ENCODE measurements at places on chromosomes 7 and 10. TPM values are rescaled to one million over a fixed set of nuclear protein-coding genes. Genes with fewer than 3 reads are reported as not detected.

DNA sequence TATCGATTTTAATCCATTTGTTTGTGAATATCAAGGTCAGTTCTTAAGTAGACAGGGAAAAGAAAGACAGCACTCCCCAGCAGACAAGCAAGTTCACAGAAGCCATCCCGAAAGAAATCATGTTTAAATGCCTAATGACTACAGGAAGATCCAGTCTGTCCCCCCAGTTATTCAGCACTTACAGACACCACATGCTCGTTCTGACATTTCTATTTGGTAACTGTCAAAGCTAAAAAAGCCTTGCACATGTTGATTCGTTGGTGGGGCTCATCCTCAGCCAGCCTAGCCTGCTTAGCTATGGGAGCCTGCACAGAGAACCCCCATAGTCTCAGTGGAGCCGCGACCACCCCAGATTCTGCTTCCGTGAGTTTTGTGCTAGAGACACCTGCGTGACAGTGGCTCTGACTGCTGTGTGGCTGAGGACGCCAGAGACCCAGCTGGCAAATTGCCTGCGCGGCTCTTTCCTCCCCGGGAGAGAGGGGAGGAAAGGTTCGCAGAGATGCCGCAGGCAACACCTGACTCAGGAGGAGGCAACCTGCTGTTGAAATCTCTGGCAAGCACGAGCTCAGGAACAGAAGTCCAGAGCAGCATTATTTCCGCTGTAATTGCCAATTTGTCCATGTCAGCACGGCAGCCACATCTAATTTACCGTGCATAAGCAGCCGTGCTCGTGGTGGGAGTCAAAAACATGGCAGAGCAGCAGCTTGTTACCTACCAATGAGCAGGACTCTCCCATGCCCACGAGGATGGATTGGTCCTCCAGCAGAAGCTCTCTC is 194.2 kb downstream of the GPAM start:
- no peak for DNase-seq

GRCh38 chr10:77180794-77181193 is 456.8 kb downstream of the KCNMA1 start:
- DNase-seq: no peak

Gene PALD1
- 0.08 TPM for total RNA-seq

GRCh38 chr7:14896461-14896860 is 6.1 kb downstream of the DGKB start:
- no peak for DNase-seq

DNA sequence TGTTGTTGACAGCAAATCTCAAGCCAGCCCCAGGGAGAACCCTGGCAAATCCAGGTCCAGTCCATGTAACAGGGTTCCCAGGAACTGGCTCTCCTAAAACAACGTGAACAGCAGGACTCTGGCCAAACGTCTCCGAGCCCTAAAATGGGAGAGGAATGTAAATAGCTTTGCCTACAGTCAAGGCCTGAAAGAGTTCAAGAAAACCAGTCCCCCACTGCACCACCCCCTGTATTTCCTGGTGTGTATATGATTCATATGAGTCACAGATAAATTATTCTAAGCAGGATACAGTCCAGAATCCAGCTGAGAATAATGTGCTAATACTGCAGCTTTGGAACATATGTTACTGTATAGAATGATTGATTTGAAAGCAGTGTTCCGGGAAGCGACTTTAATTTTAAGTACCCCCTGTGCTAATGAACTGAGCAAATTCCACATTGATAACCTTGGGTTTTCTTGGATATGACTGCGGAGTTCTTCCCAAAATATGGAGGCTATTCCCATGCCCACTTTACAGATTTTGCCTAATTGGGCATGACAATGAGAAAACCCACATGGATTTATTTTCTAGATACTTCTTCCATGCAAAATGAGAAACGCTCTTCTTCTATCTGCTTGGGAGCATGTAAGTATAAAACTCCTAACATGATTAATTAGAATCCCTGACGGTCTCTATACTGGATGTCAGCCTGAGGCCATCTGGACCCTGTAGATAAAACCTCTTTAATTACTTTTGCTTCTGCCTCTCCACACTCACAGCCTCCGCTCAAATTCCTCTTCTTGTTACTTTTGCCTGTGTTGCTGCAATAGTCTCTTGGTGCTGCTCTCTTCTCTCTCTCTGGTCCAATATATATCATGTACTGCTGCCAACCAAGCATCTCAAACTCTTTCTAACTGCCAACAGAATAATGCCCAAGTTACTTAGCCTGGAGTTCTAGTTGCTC is 50.2 kb downstream of the LAMB4 start:
- DNase-seq: no peak

Gene GPR85
- total RNA-seq: not detected

Gene CRTAC1
- not detected for total RNA-seq

DNA sequence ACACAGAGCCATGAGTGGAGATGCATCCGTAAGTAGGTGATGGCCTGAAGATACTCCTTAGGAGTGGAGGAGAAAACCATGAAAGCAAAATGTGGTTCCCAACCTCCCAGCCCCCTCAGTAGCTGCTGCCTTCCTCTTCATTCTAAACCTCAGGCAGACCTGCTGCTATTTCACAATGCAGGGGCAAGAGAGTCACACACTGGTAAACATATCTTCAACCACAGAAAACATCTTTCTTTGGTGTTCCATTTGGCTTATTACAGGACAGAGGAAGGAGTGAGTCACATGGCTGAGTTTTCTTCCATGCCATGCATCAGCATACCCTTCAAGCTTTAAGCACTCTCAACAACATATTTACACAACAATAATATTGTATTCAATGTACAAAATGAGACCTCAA is 342.1 kb downstream of the BMPER start:
- DNase-seq: no peak

DNA sequence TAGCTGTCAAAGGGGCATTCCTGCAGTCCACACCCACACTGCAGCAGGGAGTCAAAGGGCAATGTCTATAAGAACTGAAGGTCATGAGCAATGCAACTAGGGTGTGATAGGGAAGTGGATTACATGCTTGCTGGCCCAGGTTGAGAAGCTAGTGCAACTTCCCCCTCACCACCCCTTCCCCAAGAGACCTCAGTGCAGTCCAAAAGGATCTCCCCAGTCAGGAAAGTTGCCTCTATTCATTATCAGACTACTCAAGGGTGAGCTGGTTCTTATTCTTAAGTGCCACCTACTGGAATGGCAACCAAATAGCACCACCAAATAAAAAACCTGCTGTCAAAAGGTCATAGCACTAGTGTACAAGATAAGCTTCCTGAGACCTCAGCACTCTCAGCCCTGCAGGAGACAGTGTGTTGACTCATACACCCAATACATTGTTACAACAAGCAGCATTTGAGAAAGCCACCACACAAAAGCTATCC is 28.2 kb downstream of the MTERF1 start:
- DNase-seq: no peak

Gene ANKRD26
- 8.9 TPM for total RNA-seq

DNA sequence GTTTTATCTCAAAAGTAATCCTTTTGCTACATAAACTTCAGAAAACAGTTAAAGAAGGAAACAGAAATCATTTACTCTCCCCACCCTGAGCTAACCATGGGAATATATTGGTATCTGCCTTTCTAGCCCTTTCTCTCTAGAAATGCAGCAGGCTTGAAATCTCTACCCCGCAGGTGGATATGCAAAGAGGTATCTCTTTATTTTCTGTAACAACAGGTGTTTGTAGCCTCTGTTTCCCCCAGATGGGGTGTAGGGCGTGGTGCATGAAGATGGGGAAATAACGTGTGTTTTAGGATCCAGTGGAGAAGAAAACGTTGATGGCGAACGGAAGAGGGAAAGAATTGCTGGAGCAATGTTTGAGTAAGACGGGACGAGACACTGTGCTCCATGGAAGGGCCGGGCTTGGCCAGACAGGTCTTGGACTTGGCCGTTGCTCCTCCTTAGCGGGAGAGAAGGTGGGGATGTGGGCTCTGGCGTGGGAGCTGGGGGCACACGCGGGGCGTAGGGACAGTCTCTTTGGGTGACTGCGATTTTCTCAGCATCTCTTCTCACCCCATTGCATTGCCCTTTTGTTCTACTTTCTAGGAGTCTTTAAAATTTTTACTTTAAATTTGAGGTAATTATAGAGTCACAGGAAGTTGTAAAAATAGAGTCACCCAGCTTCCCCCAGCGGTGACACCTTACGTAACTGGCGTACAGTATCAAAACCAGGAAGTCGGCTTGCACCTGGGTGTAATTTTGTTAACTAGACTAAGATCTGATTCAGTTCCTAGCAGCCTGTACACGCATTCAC is 82.9 kb downstream of the ELFN1 start:
- peak; percentile 23 for DNase-seq

DNA sequence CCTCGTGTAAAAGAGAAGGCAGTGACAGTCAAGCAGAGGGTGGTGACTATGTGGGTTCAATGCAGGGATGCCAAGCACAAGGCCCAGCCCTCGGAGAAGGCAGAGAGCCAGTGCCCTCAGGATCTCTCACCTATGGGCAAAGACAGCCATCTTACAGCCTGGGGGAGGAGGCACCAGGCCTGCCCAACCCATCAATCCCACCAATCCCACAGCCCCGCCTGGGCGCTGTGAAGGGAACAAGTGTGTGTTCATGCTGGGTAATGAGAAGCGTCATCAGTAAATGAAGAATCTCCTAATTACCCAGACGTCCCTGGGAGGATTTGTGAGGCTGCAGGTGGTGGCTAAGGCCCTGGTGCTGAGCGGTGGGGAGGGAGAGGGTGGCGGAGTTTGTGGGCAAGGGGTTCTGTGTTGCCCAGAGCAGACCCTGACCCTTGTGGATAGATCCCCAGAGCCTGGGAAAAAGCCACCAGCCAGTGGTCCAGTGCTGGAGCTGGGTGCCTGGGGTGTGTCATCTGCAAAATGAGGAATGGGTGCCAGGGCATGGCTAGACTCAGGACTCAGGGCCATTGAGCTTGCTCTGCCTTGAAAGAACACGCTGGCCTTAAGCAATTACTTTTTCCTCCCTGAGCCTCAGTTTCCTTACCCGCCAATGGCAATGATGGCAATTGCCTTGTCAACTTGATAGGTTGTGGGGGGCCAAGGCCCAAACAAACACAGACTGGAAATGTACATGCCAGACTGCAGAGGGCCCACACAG is 128.1 kb upstream of the UNC5B start:
- DNase-seq: no peak

DNA sequence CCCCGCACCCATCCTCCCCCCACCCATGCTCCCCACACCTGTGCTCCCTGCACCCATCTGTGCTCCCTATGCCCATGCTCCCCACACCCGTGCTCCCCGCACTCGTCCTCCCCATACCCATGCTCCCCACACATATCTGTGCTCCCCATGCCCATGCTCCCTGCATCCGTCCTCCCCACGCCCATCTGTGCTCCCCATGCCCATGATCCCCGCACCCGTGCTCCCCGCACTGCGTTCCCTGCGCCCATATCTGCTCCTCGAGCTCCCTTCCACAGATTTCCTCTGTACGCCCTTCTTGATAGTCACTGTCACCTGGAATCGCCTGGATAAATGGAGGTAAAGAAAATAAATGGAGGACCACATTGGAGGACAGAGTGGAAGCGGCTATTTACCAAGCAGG is 9.9 kb downstream of the DIP2C start:
- no peak for DNase-seq

DNA sequence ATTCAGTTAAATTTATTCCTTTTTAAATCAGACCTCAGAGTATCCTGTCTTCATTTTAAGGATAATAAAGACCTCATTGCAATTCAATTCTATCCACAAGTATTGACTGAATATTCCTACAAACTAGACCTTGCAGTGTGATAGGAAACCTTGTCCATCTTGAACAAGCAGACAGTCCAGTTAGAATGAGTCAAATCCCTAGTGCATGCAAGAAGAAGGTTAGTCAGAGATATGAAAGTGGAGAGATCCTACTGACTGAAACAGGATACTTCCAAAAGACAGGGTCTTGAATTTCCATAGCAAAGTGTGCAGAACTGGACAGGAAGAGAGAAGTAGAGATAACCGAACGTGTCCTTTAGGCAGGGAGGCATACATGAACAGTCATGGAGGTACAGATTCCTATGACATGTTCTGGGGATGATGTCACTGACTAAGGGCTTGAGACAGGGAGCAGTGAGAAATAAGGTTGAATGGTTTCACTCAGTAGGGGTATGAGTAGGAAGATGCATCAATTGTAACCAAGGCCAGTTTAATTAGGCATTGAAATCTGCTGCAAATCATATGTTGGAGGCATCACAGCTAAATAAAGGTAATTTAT is 45.2 kb downstream of the PPP1R3A start:
- no peak for DNase-seq

- no peak for DNase-seq
Observed at GRCh38 chr7:33733870-33734650, 171.3 kb upstream of the BMPER start.

GRCh38 chr7:150942001-150942590 is 36.0 kb downstream of the KCNH2 start:
- peak; percentile 25 for DNase-seq

GRCh38 chr10:118471863-118472262 is 123.6 kb downstream of the PRLHR start:
- DNase-seq: no peak

Gene MMD2
- total RNA-seq: not detected

- no peak for DNase-seq
Observed at GRCh38 chr7:12623223-12623622, 52.7 kb downstream of the SCIN start.

Gene CNPY1
- total RNA-seq: not detected

DNA sequence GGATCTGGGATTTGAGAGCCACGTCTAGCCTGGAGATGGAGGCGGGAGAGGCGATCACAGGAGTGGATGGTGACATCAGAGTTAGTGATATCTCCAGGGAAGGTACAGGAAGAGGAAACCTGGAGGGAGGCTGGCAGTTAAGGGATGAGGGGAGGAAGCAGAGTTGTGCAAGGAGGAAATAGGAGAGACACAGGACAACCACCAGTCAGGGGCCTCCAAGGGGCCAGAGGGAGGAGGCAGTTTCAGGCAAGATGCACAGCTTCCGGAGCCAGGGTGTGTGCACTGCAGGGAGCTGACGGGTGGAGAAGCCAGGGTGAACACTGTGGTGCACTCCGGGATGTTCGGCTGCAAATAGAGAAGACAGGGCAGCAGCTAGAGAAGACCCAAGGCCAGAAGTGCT is 141.2 kb downstream of the GLI3 start:
- no peak for DNase-seq

Gene PEX1
- 43.3 TPM for total RNA-seq

- DNase-seq: no peak
Observed at GRCh38 chr7:108093341-108093740, 36.8 kb downstream of the LAMB4 start.

- no peak for DNase-seq
Observed at GRCh38 chr7:30168835-30169573, 34.2 kb downstream of the MTURN start.

Gene IRF5
- 33.2 TPM for total RNA-seq

Gene BHLHA15
- not detected for total RNA-seq

Gene LGI1
- not detected for total RNA-seq

Gene WDFY4
- 1.5 TPM for total RNA-seq

- no peak for DNase-seq
Observed at GRCh38 chr10:119477444-119477843, 65.1 kb downstream of the RGS10 start.

GRCh38 chr7:27656724-27657123 is 6.0 kb downstream of the HIBADH start:
- no peak for DNase-seq

GRCh38 chr7:74479961-74480829 is 26.5 kb downstream of the GTF2IRD1 start:
- no peak for DNase-seq

GRCh38 chr10:69007260-69007659 is 18.7 kb downstream of the KIFBP start:
- DNase-seq: no peak

- DNase-seq: no peak
Observed at GRCh38 chr10:130015075-130015695, 51.1 kb upstream of the EBF3 start.

GRCh38 chr7:45103958-45104843 is 7.3 kb downstream of the TBRG4 start:
- DNase-seq: no peak

Data from naive thymus-derived CD4-positive, alpha-beta T cell (primary cell).